Subcutaneous preadipocyte (primary cell): ENCODE measurements at places on chromosomes 2 and 18. TPM values are rescaled to one million over a fixed set of nuclear protein-coding genes. Genes with fewer than 3 reads are reported as not detected.

The FAM237A gene
- not detected in 2 replicates for total RNA-seq

The EPHA4 gene
- 35.3 and 66.7 TPM in 2 replicates for total RNA-seq

The ING5 gene
- total RNA-seq = 18.0 and 25.4 TPM in 2 replicates

The CFAP221 gene
- total RNA-seq = under 0.01 TPM in 1 of 2 replicates, not detected in the other

The ABCG5 gene
- not detected in 2 replicates for total RNA-seq

The SELENOI gene
- total RNA-seq = 20.2 and 32.3 TPM in 2 replicates

The SLC9A2 gene
- total RNA-seq = under 0.01 TPM in 2 replicates

The DYSF gene
- under 0.01 and 0.20 TPM in 2 replicates for total RNA-seq

The ABCA12 gene
- under 0.01 TPM in 2 replicates for total RNA-seq

The FOXD4L1 gene
- under 0.01 TPM in 1 of 2 replicates, not detected in the other for total RNA-seq

The PROKR1 gene
- total RNA-seq = under 0.01 TPM in 1 of 2 replicates, not detected in the other

The FLACC1 gene
- total RNA-seq = 1.4 and 1.5 TPM in 2 replicates

The CNTNAP5 gene
- total RNA-seq = not detected in 2 replicates

The TCF7L1 gene
- 1.8 and 2.2 TPM in 2 replicates for total RNA-seq

The CHRNA1 gene
- under 0.01 TPM in 1 of 2 replicates, not detected in the other for total RNA-seq

The FOXI3 gene
- not detected in 2 replicates for total RNA-seq

The LCT gene
- total RNA-seq = 0.20 TPM in 1 of 2 replicates, not detected in the other

The NT5DC4 gene
- not detected in 2 replicates for total RNA-seq

The MAIP1 gene
- total RNA-seq = 24.3 and 26.0 TPM in 2 replicates

The RGPD3 gene
- total RNA-seq = under 0.01 and 0.20 TPM in 2 replicates

The SDC1 gene
- total RNA-seq = 6.6 and 20.3 TPM in 2 replicates

The ST6GAL2 gene
- total RNA-seq = under 0.01 TPM in 1 of 2 replicates, not detected in the other

The OTOS gene
- not detected in 2 replicates for total RNA-seq

The CDK15 gene
- 2.2 and 4.7 TPM in 2 replicates for total RNA-seq

The BMP10 gene
- total RNA-seq = under 0.01 TPM in 1 of 2 replicates, not detected in the other

The SH3RF3 gene
- total RNA-seq = 7.3 and 14.9 TPM in 2 replicates

The MXD1 gene
- total RNA-seq = 3.3 TPM in 2 replicates

The ROCK2 gene
- 31.6 and 42.4 TPM in 2 replicates for total RNA-seq

The SLC8A1 gene
- 2.6 and 16.0 TPM in 2 replicates for total RNA-seq

The GRB14 gene
- 0.37 and 0.78 TPM in 2 replicates for total RNA-seq

The OXER1 gene
- total RNA-seq = not detected in 2 replicates

The PUM2 gene
- total RNA-seq = 27.9 and 49.5 TPM in 2 replicates

The CHRNG gene
- total RNA-seq = not detected in 2 replicates

The POTEE gene
- total RNA-seq = not detected in 2 replicates

The MORN2 gene
- total RNA-seq = 10.8 and 16.2 TPM in 2 replicates

The ANKRD36 gene
- total RNA-seq = 27.6 and 32.1 TPM in 2 replicates

The EMX1 gene
- total RNA-seq = not detected in 2 replicates

The DRC1 gene
- not detected in 2 replicates for total RNA-seq

The HOXD9 gene
- 0.37 and 0.78 TPM in 2 replicates for total RNA-seq

The ALK gene
- not detected in 2 replicates for total RNA-seq

The LRATD1 gene
- 0.37 and 1.2 TPM in 2 replicates for total RNA-seq

The PSMG2 gene
- total RNA-seq = 102 and 103 TPM in 2 replicates

The LBX2 gene
- 3.3 and 3.9 TPM in 2 replicates for total RNA-seq

The NOSTRIN gene
- total RNA-seq = under 0.01 and 0.20 TPM in 2 replicates

The RPIA gene
- 8.5 and 12.1 TPM in 2 replicates for total RNA-seq

The GKN2 gene
- total RNA-seq = not detected in 2 replicates

The IWS1 gene
- 25.7 and 30.3 TPM in 2 replicates for total RNA-seq

The ZNF521 gene
- total RNA-seq = 38.6 and 41.1 TPM in 2 replicates

The C2orf15 gene
- not detected in 2 replicates for total RNA-seq

The ATIC gene
- total RNA-seq = 28.7 and 33.2 TPM in 2 replicates

The ANKRD53 gene
- 0.39 and 1.8 TPM in 2 replicates for total RNA-seq

The PTPN2 gene
- 26.5 and 29.7 TPM in 2 replicates for total RNA-seq

The UGT1A7 gene
- total RNA-seq = not detected in 2 replicates

The DNAH7 gene
- 0.39 and 0.73 TPM in 2 replicates for total RNA-seq

The SLC23A3 gene
- total RNA-seq = 0.73 and 1.8 TPM in 2 replicates

The ZEB2 gene
- 70.9 and 79.4 TPM in 2 replicates for total RNA-seq

The SRD5A2 gene
- under 0.01 TPM in 1 of 2 replicates, not detected in the other for total RNA-seq

The ASTL gene
- not detected in 2 replicates for total RNA-seq
